K562 (cell line): ENCODE measurements at places on chromosomes 5 and 9.
A peak's percentile ranks its signal among the peaks of the same experiment; 100 is the strongest.

- no peak for DNase-seq
Observed at GRCh38 chr9:126515001-126515872, 98.5 kb upstream of the LMX1B start.

- no peak for DNase-seq
Observed at GRCh38 chr5:122693963-122694362, 80.9 kb upstream of the SNX2 start.

GRCh38 chr5:52491071-52491787 is 296.5 kb upstream of the ITGA1 start:
- no peak for DNase-seq

GRCh38 chr9:1759009-1759408 is 256.1 kb upstream of the SMARCA2 start:
- DNase-seq = no peak

DNA sequence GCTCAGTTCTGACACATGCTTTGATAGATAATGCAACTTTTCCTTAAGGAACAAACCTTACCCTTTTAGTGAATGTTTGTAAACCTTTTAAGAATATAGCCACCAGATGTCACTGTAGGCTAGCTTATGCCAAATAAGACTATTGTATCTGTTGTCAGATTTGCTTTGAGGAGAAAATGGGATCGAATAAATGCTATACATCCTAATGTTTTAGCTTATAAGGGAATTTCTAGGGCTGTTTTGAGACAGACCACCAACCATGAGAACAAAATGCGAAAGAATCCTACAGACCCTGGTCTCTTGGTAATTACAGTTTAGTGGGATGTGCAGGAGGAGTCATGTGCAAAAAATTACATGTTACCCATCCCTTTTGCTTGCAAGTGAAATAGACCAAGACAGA is 127.6 kb upstream of the NMUR2 start:
- DNase-seq = peak; percentile 10
